Hematopoietic multipotent progenitor cell treated with erythropoietin and hydrocortisone succinate and interleukin-3 and kit ligand, for 8 days (in vitro differentiated cells): ENCODE measurements at places on chromosomes 6 and 20.
A peak's percentile ranks its signal among the peaks of the same experiment; 100 is the strongest.

GRCh38 chr6:5981126-5982026, 25.3 kb downstream of the NRN1 start:
- DNase-seq, result no peak

DNA sequence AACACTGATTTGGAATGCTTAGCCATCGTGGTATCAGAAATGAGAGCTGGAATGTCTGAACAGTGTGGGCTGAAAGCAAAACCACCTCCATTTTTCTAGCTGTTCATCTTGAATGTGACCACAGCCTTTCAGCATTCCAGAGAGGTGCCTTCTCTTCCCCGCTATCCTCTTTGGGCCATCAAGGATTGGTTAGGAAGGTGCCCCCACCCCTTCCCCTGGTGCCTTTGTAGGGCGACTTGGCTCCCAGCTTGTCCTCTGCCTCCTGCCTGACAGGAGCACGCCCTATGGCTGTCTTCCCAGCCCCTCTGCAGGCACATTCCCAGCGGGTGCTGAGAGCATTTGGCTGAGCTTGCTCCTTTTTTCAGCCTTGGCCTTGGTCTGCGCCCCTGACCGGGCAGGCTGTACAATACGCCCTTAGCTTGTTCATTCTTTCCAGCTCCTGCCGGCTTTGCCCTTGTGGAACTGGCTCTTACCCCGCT, 97.5 kb downstream of the ARMC2 start:
- no peak for DNase-seq

DNA sequence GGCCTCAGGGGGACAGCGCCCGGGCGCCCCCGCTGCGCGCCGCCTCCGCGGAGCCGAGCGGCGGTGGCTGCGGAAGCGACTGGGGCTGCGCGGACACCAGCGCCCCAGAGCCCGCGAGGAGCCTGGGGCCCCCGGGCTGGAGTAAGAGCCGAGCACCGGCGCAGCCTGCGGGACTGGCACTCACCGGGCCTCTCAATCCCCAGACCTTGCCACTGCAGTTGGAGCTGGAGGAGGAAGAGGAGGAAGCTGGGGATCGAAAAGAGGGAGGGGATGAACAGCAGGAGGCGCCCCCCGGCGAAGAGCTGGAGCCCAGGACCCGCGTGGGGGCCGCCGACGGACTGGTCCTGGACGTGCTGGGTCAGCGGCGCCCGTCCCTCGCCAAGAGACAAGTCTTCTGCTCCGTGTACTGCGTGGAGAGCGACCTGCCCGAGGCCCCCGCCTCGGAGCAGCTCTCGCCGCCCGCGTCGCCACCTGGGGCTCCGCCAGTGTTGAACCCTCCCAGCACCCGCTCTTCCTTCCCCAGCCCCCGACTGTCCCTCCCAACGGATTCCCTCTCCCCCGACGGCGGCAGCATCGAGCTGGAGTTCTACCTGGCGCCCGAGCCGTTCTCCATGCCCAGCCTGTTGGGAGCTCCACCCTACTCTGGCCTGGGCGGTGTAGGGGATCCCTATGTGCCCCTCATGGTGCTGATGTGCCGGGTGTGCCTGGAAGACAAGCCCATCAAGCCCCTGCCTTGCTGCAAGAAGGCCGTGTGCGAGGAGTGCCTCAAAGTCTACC, 590 bp downstream of the RNF217 start:
- DNase-seq, result peak; percentile 27

DNA sequence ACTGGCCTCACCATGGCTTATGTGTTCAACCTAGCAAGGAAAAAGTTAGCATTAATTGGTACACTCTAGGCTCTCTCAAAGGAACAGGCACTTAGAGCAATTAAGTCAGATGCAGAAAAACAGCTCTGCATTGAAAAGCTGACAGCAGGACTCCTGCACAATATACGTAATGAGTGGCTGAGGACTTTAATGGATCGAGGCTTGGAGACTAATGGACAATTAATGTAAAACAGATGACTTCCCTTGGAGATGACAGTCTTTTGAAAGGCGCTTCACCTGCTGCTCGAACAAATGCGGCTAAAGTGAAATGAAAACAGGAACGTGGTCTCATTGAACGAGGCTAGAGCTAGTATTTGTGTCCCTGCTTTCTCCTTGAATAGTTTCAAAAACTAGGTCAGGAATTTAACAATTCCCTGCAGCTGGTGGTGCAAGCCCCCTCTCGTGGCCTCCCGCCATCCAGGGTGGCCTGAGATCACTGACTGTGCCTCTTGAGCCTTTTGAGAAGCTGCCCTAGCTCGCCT, 137.1 kb downstream of the ELOVL4 start:
- DNase-seq, result no peak

GRCh38 chr20:62891111-62891510, 29.5 kb upstream of the TCFL5 start:
- no peak for DNase-seq

- DNase-seq, result no peak
Observed at GRCh38 chr20:24001712-24002405, 13.3 kb upstream of the GGTLC1 start.

DNA sequence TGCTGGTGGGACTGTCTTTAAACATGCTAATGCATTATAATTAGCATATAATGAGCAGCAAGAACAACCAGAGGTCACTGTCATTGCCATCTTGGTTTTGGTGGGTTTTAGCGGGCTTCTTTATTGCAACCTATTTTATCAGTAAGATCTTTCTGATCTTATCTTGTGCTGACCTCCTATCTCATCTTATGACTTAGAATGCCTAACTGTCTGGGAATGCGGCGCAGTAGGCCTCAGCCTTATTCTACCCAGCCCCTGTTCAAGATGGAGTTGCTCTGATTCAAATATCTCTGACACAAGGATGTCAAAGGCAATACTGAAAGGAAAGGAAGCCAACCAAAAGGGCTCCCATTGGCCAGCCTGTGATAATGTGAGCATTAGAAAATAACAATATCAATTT, 29.8 kb upstream of the SEC63 start:
- DNase-seq, result no peak

- no peak for DNase-seq
Observed at GRCh38 chr20:39107741-39108140, 145.6 kb downstream of the DHX35 start.

DNA sequence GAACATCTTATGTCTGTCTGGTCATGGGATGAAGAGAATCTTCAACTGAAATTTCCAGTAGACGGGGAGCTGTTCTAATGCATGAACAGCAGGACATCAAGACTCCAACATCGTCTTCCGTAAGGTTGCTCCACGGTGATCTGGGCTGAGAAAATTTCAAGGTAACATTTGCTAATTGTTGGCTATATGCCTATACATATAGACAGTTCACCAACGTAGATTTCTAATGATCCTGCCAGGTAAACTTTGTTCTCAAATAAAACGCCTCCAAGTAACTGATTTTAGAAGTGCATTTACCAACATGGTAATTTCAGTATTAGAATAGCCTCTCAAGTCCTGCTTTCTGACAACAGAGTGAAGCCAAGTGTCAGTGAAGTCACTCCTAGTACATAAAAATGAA, 11.3 kb upstream of the PXDC1 start:
- no peak for DNase-seq

DNA sequence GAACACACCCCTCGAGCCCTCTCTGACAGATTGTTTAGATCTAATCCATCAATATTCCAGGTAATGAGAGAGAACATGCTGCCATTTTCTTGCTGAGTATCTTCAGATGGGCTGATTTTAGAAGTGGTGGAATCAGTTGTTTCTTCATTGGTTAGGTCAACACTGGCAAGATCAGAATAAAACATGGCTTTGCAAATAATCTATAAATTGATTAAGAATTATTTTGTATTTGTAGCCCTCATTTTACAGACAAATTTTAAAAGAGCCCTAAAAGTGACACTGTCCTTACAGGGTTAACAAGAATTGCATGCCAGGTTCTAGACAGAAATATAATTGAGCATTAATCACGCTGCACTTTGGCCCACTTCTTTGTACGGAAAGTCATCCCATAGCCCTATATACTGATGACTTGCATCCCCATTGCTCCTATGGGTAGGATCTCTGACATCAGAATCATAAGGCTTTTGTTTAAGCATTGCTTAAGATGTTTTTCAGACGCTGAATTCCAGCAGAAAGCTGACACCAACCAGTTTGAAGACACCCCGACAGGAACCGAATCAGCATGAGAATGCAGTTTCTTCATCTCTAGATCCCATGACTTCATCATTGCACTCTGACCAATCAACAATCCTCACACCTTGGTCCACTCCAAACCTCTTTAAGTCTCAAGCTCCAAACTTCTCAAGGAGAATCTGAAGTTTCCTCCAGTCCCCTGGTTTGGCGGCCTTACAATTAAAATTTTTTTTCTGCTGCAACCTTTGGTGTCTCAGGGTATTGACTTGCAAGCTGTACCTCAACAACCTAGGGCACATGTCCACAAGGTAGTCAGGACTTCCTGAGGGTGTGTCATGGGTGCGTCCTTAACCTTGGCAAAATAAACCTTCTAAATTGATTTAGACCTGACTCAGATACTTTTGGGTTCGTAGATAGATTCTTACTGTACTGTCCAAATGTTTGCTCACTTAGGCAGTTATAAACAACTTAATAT, 7.8 kb downstream of the TDP2 start:
- DNase-seq, result no peak

GRCh38 chr6:33710296-33711121, 991 bp downstream of the UQCC2 start:
- no peak for DNase-seq

DNA sequence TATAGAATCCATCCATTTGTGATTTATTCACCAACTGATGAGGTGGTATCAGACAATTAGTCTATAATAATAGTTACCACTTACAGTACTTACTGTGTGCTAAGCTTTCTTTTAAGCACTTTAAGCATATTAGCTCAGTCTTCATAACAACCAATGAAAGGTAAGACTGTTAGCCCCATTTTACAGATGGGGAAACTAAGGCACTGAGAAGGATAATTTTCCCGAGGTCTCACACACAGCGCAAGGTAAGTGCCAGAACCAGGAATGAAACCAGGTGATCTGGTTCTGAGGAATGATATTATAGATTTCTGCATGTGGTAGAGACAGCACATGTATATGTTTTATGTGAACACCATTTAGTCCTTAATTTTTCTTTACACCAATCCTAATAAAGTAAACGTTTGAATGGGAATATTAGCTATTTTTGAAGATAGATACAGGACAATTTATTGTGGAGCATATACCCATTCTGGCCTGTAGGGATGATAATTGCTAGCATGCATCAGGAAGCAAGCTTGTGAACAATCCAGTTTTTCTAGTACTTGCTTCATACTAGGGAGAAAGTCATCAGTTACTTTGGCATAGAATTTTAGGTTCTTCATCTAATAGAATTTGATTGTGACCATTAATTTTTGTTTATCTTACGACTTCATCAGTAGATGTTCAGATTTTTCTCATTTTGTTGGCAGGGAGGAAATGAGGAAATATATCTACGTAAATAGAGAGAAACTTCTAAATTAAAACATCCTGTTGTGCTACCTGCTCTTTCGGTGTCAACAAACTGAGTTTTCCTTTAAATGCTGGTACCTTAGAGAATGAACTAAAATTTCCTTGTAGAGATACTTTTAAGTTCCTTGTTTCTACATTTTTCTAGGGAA, 3.0 kb downstream of the YWHAB start:
- peak; percentile 19 for DNase-seq

GRCh38 chr20:60214901-60215815, 256.9 kb downstream of the CDH26 start:
- DNase-seq, result peak; percentile 42

DNA sequence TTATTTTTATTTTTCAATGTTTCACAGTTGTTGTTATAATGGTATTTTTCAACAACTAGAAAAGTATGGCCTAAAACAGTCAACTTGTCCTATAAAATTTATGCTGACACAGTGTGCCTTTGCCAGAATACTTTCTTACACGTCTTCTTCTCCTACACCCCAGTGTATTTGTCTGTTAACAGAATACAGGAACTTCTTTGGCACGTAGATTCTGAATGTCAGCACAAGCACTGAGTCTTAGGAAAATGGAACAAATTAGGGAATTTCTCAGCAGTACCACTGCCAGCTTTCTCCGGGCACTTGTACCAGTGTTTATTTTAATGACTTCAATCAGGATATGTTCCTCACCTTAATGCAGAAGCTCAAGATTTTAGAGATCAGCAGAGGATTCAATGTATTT, 26.7 kb upstream of the AKIRIN2 start:
- DNase-seq, result no peak

GRCh38 chr6:45377043-45377553, 636 bp downstream of the SUPT3H start:
- DNase-seq, result peak; percentile 49

GRCh38 chr6:156427345-156427744, 349.8 kb upstream of the ARID1B start:
- DNase-seq, result peak; percentile 29

DNA sequence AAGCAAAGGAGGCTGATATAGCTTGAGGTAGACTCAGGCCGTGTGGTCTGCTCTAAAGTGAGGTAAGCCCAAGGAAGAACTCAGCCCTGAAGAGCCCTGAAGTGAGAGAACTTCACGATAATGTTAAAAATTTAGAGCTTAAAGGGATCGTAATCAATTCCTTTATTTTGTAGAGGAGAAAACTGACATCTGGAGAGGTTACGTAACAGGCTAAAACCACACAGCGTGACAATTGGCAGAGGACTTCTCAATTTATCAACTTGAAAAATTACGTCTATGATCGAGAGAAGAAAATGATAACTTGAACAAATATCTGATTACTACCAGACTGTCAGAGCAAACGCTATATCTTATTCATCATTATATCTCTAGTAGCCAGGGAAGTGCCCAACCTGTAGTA, 121.8 kb upstream of the FOXO3 start:
- DNase-seq, result no peak

- no peak for DNase-seq
Observed at GRCh38 chr6:30940361-30940986, at the start of gene MUCL3. Gene MUCL3, plus strand, starts transcription at chr6:30940973. Its CDS starts 27 bp downstream, at chr6:30941000.

DNA sequence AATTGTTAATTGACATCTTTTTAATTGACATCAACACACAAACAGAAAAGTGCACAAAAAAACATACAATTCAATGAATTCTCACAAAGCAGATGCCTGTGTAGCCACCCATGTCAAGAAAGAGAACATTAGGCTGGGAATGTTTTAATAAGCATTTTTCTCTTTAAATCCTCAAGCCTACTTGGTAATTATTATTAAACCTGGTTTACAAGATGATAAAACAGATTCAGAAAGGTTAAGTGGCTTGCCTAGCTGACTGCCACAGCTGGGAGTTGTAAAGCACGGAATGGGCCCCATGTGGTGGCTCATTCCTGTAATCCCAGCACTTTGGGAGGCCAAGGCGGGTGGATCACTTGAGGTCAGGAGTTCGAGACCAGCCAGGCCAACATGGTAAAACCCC, 90.0 kb upstream of the AKAP12 start:
- no peak for DNase-seq

GRCh38 chr20:63652192-63652980, 838 bp downstream of the STMN3 start:
- no peak for DNase-seq

GRCh38 chr6:92568541-92568940, 850.8 kb downstream of the EPHA7 start:
- no peak for DNase-seq
